ENCODE measurements at places on chromosomes 5 and 9.

DNA sequence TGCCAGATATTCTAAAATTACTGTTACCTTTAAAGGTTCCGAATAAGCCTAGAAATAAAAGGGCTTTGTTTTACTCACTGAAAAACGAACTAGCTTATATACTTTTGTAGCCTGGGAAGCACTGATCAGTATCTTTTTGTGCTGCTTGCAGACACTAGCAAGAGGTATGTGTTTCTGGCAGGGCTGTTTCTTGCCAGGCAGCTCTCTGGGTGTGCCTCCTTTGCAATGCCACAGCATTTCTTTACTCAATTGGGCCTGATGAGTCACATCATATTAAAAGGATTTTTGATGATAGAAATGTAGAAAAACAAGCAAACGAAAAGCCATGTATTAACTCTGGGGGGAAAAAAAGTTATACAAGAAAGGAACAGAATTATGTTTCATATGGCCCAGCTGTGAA lies 35.6 kb downstream of the CD180 start:
- DNase-seq = peak; percentile 78

GRCh38 chr5:134174841-134175839 lies 1.6 kb downstream of the SKP1 start:
- DNase-seq = peak; percentile 55

GRCh38 chr9:79000230-79001002 lies 571.3 kb upstream of the TLE4 start:
- DNase-seq = no peak

DNA sequence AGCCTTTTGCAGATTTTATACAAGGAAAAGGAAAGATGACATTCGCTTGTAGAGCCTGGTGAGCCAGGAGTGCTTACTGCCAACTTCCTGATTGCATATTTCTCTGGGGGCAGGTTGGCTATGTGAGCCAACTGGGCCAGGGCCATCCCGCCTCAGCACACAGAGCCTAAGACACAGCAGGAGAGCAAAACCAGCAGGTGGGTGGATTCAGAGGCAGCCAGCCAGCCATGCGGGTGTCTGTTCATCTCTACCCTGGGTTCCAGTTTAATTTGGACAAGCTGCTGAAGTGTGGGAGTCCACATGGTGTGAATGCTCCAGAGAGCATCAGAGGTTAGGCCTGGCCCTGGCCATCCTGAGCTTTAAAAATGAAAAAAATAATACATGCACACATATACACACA lies 291.4 kb downstream of the ARHGEF28 start:
- no peak for DNase-seq

GRCh38 chr9:86413971-86414880 lies 60.0 kb upstream of the TUT7 start:
- DNase-seq = peak; percentile 39

GRCh38 chr5:38650946-38651345 lies 94.5 kb upstream of the LIFR start:
- DNase-seq = peak; percentile 54

GRCh38 chr9:99352826-99353225 lies 130.7 kb downstream of the SEC61B start:
- DNase-seq = no peak

- no peak for DNase-seq
Observed at GRCh38 chr5:76326577-76327302, 76.3 kb upstream of the IQGAP2 start.

DNA sequence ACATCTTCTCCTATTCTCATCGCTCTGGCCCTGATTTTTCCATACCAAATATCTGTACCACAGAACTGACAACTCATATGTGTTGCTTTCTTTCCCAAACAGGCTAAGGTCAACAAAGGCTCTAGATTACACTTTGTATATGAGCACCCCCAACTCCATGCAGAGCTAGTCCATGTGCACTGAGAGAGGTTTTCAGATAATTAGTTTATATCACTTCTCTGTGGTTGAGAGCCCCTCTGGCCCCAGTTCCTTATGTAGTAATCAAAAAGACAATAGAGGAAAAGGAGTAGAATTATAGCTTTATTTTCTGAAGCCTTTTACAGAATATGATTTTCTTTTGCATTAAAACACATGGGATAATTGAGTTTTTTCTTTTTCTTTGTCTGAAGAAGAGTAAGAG lies 120.0 kb downstream of the TRIO start:
- DNase-seq = no peak

- peak; percentile 75 for DNase-seq
Observed at GRCh38 chr5:64771736-64772135, 3.0 kb downstream of the CWC27 start.

GRCh38 chr5:15266841-15267240 lies 233.1 kb upstream of the FBXL7 start:
- DNase-seq = no peak

DNA sequence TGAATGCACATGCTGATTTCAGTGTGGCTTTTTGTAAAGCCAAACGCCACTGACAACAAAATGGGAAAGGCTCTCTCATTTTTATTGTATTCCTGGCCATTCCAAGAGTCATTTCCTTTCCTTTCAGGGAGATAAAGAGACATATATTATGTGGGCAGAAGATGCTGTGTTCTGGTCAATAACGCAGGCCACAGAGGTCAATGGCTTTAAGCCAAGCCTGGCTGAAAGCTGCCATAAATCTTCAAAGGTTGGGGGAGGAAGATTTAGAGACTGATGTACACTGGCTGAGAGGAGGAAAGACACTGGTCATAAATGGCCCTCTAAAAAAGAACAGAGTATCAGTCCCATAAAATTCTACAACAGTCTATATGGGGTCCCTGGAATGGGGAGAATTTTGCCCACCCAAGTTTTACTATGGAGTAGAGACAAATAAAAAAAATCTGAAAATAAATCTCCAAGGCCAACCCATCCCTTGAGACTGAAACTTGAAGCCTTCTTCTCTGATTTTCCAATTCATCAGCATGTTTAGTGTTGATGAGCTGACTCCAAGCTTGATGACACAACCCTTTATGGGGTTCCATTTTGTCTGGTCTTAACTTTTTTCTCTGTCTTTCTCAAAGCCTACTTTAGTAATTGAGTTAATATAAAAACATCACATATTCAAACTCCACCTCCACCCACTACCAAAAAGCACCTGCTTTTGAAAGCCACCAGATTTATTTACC lies 152.1 kb upstream of the SLC24A2 start:
- no peak for DNase-seq

DNA sequence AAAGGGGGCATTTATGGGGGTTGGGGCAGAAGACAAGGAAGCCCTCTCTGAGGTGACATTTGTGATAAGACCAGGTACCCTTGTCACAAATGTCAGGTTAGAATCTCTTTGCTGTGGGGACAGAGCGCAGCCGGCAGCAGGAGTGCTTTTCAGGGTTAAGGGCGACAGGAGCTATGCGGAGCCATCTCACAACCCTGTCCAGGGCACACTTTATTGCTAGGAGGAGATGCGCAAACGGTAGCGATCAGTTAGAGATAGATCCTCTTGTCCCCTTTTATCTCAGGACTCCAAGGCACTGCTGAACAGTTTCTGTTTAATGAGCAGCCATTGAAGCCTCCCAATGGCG lies 438 bp upstream of the LAMC3 start:
- no peak for DNase-seq

DNA sequence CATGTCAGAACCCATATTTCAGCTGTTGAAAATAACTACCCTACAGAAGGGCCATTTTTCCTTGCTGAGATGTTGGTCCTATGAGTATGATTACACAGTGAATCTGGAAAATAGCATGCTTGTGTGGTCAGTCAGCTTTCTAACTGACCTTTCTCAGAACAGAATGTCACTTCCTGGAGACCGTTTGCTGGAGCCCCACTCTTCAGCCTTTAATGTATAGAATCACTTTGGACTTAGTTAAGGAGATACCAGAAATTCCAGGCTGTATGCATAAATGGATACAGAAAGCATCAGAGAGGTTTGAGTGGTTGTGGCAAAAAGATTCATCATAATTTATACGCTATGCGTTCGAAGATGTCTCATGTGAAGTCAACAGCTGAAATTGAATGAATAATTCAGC lies 488.1 kb downstream of the EBF1 start:
- DNase-seq = no peak

- DNase-seq = no peak
Observed at GRCh38 chr5:7837403-7837802, 13.5 kb downstream of the CFAP90 start.

GRCh38 chr5:126070481-126070880 lies 352.7 kb upstream of the GRAMD2B start:
- no peak for DNase-seq

DNA sequence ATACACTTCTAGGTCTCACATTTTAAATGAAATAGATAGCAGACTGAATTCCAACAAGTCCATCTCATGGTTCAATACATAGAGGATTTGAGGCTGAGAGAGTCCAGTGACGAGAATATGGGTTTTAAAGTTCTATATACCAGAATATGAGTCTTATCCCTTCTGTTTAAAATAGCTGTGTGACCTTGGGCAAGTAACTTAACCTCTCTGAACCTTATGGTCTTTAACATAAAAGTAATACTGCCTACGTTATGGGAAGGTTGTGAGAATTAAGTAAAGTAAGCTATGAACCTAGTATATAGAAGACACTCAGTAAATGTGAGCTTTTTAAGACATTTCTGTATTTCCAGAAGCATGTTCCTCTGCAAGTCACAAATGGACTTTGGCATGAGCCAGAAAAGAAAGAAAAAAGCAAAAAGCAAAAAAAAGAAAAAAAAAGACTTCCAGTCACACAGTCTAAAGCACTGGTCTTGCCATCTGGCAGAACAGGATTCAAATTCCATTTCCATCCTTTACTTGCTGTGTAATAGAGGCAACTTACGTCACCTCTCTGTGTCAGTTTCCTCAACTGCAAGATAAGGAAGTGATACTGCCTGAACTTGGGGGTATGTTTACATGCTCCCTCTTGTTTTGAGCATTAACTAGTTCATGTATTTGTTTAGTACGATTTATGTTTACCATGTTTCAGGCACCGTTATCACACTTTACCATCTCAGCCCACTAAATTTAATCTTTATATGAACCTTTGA lies 248.2 kb downstream of the TRIM32 start:
- peak; percentile 78 for DNase-seq

- DNase-seq = no peak
Observed at GRCh38 chr9:124384210-124384609, 31.0 kb downstream of the PSMB7 start.

DNA sequence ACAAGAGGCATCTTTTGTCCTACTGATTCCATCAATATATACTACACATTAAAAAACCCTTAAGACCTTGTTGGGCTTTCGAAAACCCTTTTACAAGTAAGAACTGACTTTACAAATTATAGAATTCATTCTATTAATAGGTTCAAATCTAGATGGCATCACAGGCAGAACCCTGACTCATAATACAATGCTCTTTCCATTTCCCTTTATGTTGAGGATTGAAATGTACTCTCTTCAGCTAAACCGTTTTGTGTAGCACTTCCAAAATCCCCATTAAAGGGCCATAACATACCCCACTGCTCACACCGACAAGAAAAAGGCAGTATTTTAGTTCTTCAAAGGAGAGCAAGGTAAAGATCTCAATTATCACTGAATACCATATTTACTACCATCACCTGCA lies 11.2 kb downstream of the CSNK1A1 start:
- no peak for DNase-seq

DNA sequence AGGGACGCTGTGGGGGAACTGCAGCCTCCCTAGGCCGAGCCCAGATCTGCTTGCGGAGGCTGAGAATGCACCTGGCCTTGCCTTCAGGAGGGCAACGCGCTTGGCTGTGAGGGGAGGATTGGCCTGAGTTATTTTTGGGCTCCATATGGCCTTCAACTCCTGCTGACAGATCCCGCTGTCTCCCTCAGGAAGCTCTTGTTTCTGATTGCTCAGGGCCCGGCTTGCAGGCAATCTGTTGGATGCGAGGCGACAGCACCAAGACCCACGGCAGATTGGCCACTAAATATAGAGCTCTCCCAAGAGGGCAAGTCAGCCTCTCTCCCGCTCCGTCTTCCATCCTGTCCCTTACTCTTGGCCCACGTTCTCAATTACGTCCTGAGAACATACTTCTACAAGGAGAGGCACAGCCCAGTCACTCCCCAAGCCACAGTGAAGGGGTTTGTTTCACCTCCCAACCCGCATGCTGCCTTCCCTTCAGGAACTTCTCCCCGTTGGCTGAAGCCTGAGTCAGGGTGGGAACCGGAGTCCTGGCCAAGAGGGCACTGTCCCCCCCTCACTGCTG lies 53.6 kb downstream of the RASGEF1C start:
- DNase-seq = no peak

- DNase-seq = no peak
Observed at GRCh38 chr5:61251874-61252642, 80.0 kb upstream of the ZSWIM6 start.

DNA sequence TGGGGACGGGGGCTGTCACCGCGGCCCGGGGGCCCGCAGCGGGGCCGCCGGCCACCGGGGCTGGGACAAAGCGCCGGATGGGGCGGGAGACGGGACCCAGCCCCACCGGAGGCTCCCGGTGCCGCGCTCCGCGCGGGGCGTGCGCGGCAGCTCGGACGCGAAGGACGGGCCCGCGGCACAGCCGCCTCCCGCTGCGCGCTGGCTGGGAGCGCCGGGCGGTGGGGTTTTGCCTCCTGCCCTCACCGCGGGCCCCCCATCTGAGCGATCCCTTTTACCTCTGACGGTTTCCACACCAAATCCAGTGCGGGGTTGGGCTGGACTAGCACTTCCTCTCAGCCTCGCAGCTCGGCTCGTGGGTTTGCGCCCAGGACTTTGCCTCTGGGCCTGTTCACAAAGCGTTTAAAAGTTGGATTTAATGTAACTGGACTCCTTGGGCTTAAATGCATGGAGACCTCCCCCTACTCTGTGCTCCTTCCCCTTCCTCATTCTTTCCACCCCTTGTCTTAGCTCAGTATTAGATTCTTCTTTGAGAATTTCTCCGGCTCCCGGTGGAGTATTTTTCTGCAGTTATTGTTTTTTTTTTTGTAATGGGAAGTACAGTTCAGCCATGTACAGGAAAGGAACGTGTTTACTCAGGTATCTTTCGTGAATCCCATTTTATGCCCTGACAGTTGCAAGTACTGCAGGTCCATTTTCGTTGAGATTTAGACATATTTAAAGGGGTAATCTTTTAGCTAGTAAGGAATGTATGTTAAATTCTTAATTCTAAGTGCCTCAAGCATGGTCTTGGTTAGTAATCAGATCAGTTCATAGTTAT lies 691 bp downstream of the FCHO2 start:
- DNase-seq = peak; percentile 51

DNA sequence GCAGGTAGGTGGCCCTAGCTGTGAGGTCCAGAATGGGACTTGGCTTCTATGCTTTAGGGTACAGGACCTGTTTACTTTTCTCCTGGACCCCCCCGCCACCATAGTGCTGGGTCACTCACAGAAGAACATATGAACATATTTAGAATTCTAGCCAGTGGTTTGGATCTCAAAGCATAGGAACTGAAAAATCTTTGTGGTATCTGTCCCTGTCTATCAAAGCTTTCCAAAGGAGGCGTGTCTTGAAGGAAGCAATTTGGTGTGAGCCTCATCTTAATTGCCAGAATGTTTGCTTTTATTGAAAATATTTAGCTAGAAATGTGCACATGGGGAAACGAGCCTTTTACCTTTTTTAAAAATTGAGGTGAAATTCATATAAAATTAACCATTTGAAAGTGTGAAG lies 6.2 kb downstream of the PHF2 start:
- DNase-seq = no peak

GRCh38 chr9:125604196-125604595 lies 102.8 kb downstream of the MAPKAP1 start:
- no peak for DNase-seq
